ENCODE measurements at places on chromosomes 5 and 9.

DNA sequence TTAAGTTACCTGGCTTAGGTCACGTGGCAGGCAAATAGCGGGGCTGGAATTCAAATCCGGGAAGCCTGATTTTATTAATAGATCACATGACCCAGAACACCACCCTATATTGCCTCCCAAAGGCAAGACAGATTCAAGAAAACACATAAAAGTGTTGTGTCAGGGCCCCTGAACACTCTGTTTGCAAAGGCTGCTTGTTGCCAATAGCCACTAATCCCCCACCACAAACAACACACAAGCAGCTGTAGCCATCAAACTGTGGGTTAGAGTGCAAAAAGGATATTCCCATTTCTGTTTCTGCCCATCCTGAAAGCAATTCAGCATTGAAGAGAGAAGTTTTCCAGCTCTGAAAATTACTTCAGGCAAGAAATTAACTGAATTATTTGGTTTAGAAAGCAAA, 358.9 kb upstream of the RFX3 start:
- DNase-seq = no peak

DNA sequence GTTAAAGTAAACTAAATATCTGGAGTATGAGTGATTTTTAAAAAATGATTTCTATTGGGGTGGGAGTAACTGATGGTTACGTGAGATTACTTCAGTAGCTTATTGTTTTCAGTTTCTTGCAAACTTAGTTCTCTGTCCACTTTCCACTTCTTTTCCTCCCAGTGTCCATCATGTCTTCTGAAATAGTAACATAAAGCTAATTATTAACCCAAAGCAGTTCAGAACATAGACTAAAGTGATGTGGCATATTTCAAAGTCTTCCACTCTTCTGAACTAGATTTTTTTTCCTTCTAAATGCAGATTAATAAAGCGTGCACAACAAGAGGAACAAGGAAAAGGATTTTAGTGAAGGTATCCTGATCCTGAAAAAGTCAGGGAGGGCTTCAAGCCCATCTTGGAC, 114.1 kb downstream of the MAN2A1 start:
- no peak for DNase-seq

DNA sequence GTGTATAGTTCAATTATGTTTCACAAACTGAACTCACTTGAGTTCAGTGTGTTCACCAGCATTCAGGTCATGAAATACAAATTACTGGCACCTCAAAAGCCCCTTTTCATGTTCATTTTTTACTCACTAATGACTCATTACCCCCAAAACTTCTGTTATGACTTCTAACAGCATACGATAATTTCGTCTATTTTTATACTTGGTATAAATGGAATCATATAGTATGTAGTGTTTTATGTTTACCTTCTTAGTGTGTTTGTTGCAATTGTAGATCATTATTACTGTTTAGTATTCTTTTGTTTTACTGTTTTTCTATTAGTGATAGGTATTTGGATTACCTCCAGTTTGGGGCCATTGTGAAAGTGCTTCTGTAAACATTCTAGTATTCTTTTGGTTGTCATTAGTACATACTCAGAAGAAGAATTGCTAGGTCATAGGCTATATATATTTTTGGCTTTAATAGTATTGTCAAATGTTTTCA, 33.4 kb downstream of the DDX4 start:
- DNase-seq = no peak

- no peak for DNase-seq
These were observed 65.8 kb downstream of the DOCK2 start for GRCh38 chr5:169702693-169703481.

DNA sequence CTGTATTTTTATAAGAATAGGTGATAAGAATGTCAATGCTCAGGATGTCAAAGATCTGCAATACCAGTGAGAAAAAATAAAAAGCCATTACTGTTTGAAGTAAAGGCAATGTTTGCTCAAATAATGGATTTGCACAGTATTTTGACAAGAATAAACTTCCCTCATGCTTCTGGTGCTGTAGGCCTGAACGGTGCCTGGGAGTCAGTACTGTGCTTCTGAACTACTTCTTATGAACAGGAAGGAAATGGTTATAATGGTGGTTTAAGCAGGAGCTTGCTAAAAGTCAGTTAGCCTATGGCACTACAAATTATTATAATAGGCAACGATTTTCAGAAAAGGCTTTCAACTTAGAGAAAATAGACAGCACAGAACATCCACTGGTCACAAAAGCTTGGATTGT, 548.3 kb upstream of the CDH18 start:
- no peak for DNase-seq

DNA sequence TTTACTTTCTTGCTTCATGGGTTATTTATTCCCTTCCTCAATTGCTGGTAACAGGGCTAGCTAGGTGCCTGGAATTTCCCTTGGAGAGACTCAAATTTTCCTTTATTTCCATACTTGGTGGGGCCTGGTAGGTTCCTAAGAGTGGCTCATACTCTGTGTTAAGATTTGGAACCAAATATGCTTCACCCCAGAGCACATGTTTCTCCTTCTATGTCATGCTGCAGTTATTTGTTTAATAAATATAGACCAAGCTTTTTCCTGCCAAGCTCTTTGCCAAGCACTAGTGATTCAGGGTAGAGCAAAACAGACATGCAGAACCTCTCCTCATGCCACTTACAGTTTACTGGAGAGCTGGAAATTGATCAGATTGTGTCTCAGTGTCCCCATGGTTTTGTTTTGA, 290.3 kb upstream of the SGCD start:
- DNase-seq = no peak

DNA sequence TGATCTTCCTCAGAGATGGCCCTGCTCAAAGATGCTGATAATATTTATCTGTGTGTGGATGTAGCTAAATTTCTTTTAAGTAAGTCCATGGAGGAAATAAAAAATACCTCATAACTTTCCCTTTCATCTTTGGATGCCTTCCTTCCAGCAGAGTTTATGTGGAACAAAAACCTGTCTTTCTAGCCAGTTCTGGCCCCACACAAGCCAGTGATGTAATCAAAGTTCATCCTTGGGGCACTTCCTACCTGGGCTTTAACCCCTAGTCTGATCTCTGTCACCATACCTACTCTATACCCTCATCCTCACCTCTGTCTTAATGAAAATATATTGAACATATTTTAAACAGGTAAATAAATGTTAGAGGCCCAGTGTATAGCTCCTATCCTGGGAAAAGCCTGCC, 39.8 kb upstream of the RASGRF2 start:
- DNase-seq = no peak

DNA sequence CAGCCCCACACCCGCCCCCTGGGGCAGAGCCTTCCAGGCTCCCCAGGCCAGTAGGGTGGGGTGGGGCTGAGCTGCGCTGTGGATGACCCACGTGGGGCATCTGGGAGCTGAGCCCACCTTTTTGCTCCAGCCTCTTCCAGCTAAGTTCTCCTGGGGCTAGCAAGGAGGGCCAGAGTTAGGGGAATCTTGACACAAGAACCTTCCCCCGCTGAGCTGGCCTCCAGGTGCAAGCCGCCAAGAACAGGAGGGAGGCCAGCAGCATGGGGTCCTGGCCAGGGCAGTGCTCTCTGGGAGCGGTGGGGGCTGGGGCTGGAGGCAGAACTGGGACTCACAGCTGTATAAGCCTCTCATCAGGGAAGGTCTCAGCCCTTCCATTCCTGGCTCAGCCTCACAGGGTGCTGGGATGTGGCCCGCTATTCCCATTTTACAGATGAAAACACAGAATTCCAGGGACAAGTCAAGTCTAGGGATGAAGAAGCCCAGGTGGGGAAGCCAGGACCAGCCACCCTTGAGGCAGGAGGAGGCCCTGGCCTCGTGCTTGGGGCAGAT, 21.5 kb downstream of the SARDH start:
- DNase-seq = no peak

DNA sequence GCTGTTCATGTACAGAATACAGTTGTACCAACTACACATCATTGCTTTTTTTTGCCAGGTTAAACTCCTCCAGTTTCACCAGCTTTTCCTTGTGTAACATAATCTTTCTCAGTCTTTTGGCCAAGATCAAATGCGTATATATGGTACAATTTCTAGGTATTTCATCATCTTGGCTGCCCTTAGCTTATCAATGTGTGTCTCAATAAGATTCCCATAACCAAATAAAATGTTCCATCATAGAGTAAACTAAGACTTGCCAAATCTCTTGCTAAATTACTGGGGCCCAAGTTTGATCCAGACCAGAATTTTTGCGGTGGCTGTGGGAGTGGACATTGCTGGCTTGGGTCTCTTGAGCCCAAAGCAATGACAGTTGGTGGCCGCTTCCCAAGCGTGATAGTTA, 24.3 kb upstream of the ERBIN start:
- DNase-seq = no peak

GRCh38 chr5:45162974-45163373, 354.2 kb downstream of the MRPS30 start:
- no peak for DNase-seq

DNA sequence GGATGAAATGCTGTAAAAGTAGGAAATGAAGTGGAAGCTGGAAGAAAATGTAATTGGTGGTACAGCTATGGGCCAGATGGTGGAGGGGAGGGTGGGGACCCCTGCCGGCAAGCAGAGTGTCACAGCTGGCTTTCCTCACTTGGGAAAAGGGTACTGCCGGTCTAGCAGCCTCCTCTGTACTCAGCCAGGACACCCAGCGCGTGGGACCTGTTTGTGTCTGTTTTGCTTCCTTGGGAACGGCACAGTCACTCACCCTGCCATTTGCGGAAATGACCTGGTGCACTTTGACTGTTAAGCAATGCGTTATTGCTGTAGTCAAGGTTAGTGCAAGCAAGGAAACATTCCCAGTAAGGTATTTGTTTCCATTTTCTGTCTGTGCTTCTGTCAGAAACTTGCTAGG, 10.1 kb downstream of the TMEM252 start:
- DNase-seq = no peak

GRCh38 chr9:98707166-98708102, 1.3 kb downstream of the GABBR2 start:
- DNase-seq = peak; percentile 50

- no peak for DNase-seq
These were observed 175.8 kb upstream of the DMAC1 start for GRCh38 chr9:7975336-7975735.

DNA sequence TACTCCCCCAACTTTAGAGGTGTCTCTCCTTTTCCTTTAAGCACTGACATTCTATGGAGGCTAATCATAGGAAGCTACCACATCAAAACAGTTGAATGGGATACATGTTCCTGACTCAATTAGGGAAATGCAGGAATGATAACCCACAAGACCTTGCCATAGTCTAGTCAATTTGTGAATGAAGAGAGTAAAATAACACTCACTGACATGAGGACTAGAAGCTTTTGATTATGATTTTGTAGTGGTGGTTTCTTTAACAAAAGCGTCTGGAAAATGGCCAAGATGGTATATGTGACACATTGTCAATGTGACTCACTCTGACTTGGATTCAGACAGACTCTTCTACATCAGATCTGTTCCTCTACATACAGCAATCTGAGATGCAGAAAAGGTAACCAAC, 13.7 kb upstream of the PRELID2 start:
- no peak for DNase-seq

- DNase-seq = no peak
These were observed 468.2 kb upstream of the MEF2C start for GRCh38 chr5:89351222-89351621.

DNA sequence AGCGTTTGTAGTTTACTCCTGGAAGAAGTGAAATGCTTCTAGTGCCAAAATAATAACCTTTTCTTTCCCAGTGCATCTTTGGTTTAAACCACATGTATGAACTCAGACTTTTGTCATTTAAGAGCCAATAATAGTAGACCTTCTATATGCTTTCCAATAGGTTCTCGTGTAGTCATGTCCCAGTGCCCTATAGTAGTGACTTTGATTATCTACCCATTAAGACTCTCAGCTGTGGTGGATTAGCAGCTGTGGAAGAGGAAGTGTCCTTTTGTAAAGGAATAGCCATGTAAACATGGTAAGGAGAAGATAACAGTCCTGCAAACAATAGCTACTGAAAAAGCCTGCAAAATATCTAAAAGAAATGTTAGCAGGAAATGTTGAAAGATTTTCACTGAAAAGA, 765.3 kb downstream of the MTRR start:
- peak; percentile 31 for DNase-seq

DNA sequence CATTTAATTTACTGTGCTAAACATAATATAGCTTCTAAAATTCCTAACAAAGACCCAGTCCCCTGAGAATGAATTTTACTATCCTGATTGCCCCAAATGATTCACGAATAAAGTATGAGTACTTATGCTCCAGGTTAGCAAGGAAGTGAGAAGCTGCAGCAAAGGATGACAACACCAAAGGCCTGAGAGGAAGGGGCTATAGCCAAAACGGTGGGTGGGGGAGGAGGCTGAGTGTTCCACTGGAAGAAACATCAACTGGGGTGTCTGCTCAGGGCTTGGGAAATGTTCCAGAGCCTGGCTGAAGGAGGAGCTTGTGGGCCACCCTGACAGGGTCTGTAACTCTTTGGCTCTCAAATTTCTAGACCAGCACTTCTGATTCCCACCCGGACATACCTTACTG, 157.3 kb downstream of the ADAMTS12 start:
- no peak for DNase-seq

- no peak for DNase-seq
These were observed 41.7 kb upstream of the DENND4C start for GRCh38 chr9:19188771-19189170.

DNA sequence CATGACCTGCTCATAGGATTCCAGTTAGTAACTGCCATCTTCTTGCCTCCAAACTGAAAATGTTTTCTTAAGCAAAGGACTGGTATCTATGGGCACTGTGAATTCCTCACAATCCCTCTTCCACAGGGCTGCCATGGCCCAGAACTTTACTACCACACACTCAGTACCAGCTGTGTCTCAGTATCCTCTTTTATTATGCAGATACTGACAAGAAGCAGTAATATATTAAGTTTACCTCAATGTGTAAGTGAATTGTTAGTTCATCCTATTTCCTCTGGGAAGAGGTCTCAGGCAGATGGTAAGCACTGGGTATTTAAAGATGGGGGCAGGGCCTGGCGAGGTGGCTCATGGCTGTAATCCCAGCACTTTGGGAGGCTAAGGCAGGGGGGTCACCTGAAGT, 320.8 kb upstream of the RFX3 start:
- no peak for DNase-seq

GRCh38 chr5:80921026-80921425, 39.1 kb upstream of the RASGRF2 start:
- DNase-seq = no peak

- DNase-seq = no peak
These were observed 140.5 kb downstream of the ENTREP1 start for GRCh38 chr9:69465473-69465872.

DNA sequence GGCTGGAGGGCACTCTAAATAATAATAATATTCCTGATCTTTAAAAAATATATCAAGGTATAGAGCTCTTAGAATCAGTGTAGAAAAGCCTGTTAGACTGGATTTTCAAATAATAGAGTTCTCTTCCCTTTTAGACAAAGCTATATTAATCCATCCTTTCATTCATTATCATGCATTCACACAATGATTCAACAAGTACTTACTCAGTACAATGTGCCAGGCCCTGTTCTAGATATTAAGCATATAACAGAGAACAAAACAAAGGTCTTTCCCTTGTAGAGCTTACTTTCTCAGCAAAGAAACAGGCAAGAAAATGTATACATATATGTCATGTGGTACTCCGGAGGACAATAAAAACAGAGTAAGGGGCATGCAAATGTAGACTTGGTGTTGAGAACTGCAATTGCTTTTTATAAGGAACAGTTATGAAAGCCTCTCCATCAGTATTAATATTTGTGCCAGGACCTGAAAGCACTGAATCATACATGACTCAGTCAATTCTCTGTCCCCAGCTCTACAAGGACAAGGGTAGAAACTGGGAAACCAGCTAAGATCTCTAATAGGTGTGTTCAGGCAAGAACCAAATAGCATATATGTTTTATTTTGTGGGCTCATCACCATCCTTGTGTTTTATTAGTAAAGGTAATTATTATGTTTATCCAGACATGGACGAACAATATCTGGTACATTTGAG, 72.2 kb downstream of the PIP5K1B start:
- DNase-seq = no peak
